Thoracic aorta (tissue), 2 donors: ENCODE measurements at places on chromosomes 6 and 20. TPM values are rescaled to one million over a fixed set of nuclear protein-coding genes. Genes with fewer than 3 reads are reported as not detected.

The WFDC12 gene
- not detected for total RNA-seq

The PTCHD4 gene
- total RNA-seq, result 2.7 TPM

The SLA2 gene
- total RNA-seq, result 1.1 TPM

The LY6G5C gene
- not detected for total RNA-seq

- H3K4me1 ChIP-seq, result no peaks in the 10 kb centered on the region
- no peaks in the 10 kb centered on the region for H3K36me3 ChIP-seq
- H3K27ac ChIP-seq, result no peak overlapping the region
- H3K4me3 ChIP-seq, result no peak overlapping the region
These were observed 203.5 kb downstream of the EPM2A start for GRCh38 chr6:145531822-145532221.

DNA sequence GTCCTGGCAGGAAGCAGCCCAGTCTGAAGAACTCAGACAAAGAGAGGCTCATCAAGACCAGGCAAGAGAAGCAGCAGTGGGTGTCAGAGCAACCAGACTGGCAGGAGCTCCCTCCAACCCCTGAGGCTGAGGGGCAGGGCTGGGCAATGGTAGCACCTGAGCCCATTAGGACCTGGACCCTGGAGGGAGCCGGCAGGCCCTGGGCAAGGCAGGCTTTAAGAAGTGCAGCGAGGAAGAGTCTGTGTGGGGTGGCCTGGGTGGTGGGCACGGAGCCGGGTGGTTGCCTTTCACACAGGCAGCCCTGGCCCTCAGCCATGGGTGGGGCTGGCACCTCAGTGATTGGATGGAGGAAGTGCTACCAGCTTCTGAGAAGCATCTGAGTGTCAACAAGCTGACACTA, 33.1 kb upstream of the IRF4 start:
- H3K27ac ChIP-seq, result no peak overlapping the region
- no peaks in the 10 kb centered on the region for H3K27me3 ChIP-seq
- H3K36me3 ChIP-seq, result no peaks in the 10 kb centered on the region
- no peaks in the 10 kb centered on the region for H3K4me1 ChIP-seq
- no peak overlapping the region for H3K4me3 ChIP-seq

- DNase-seq, result no peak
- H3K27me3 ChIP-seq, result no peaks in the 10 kb centered on the region
- no peak overlapping the region for H3K4me3 ChIP-seq
- H3K4me1 ChIP-seq, result no peaks in the 10 kb centered on the region
These were observed 71.4 kb downstream of the ADGB start for GRCh38 chr6:146670161-146670560.

- H3K36me3 ChIP-seq, result no peaks in the 10 kb centered on the region
- H3K4me3 ChIP-seq, result no peak overlapping the region
- DNase-seq, result no peak
- no peaks in the 10 kb centered on the region for H3K4me1 ChIP-seq
- no peak overlapping the region for H3K27ac ChIP-seq
- H3K27me3 ChIP-seq, result no peaks in the 10 kb centered on the region
These were observed 80.8 kb upstream of the SLC22A16 start for GRCh38 chr6:110557199-110557598.

GRCh38 chr20:53445932-53446331, 147.7 kb downstream of the ZNF217 start:
- H3K27ac ChIP-seq, result no peak overlapping the region
- H3K36me3 ChIP-seq, result no peaks in the 10 kb centered on the region
- no peaks in the 10 kb centered on the region for H3K27me3 ChIP-seq
- DNase-seq, result no peak
- H3K4me1 ChIP-seq, result no peaks in the 10 kb centered on the region
